ENCODE measurements at places on chromosomes 1 and 21.
A peak's percentile ranks its signal among the peaks of the same experiment; 100 is the strongest.

DNA sequence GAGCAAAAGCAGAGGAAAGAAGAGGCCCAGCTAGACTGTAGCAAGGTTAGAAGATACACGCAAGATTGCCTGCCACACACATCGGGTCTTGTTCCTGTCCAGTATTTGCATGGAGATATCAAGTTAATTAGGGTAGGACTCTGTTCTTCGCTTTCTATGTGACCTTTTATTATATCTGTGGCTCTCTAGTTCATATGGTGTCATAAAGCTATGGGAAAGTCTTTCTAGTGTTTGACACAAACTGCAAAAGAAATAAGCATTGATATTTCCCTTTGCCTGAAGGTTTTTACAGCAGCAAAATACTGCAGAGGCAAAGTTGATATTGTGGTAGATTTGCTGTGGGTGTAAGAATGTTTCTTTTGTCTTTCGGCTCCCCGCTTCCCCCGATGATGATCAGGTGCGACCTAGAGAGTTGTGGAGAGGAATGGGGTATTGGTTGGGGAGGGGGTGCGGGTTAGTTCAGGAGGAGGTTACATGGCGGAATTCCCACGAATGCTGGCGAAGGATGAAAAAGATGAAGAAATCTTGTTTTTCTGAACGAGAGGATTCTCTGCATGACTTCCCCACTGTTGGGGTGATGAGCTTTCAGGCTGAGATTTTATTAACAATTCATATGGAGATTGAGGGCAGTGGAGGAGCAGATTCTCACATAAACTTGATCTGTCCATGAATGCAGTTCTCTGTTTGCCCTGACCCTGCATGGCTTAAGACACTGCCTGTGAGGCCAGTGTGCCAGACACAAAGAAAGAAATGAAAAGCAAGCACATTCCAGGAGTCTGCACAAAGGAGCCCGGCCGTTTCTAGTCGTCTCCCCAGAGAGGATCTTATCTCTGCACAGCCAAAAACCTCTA, 550.2 kb downstream of the USP25 start:
- no peak for DNase-seq

DNA sequence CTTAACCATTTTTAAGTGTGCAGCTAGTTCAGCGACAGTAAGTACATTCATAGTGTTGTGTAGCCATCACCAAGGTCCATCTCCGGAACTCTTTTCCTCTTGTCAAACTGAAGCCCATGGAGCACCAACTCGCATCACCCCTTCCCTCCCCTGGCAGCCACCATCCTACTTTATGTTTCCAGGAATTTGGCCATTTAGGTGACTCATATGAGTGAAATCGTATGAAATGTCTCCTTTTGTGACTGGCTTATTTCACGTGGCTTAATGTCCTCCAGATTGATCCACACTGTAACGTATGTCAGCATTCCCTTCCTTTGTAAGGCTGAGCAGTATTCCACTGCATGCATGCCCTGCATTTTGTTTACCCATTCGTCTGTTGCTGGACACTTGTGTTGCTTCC, 2.5 kb downstream of the COL6A2 start:
- DNase-seq = no peak

DNA sequence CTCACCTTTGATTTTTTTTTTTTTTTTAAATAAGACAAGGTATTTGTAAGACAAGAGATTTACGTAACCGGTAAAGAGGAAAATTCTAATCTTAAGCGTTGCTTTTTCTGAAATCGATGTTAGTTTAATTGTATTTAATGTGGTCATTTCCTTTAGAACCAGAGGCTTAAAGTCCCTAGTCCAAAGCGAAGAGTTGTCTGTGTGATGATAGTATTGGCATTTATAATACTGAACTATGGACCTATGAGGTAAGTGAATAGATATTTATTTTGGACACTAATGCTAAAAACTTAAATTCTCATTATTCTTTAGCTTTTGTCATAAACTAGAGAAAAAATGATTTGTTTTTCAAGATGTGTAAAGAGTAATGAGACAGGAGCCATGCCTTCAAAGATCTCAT, 54.8 kb downstream of the ATF6 start:
- no peak for DNase-seq

DNA sequence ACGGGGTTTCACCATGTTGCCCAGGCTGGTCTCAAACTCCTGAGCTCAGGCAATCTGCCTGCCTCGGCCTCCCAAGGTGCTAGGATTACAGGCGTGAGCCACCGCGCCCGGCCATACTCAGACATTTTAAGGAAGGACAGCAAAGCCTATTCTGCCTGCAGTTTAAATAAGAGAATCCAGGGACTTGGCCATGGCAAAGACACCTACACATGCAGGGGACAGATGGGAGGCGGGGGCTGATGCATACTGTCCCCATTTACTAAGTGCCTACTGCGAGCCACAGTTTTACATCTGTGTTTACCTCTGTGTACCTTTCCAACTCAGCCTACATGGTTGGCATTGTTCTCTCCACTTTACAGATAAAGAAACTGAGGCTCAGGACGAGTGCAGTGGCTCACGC, 25.4 kb downstream of the LDLRAD2 start:
- DNase-seq = no peak

- DNase-seq = no peak
Measured at GRCh38 chr1:77245830-77246229, 26.6 kb upstream of the PIGK start.

DNA sequence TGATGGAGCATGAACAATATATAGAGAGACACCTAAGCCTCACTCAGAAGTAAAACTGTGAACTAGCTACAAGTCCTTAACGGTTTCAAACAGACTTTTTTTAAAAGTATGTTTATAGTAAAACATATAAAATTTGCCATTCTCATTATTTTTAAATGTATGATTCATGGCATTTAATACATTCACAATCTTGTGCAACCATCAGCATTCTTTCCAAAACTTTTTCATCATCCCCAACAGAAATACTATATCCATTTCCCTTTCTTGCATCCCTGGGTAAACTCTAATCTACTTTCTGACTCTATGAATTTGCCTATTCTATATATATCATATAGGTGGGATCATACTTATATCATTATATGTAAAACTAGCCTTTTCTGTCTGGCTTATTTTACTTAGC, 25.5 kb downstream of the EVI5 start:
- no peak for DNase-seq

GRCh38 chr1:201508809-201509208, 1.9 kb upstream of the CSRP1 start:
- no peak for DNase-seq

GRCh38 chr1:33397994-33398393, 32.9 kb downstream of the PHC2 start:
- no peak for DNase-seq

DNA sequence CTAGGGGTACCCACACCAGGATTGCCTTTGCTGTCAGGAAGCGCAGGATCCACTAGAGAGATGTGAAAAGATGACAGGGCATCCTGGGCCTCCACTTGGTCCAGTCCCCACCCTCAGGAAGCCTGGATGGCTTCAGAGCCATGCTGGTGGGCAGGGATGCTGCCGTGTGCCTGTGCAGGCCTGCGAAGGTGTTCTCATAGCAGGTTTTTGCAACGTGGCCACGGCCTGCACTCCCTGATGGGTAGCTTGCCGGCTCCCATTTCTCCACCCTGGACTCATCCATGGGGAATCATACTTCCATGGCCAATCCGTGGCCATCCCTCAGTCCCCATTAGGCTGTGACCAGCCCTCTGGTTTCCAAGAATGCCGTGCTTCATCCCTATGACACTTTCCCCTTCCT, 34.1 kb upstream of the CNTN2 start:
- DNase-seq = no peak

- DNase-seq = no peak
Measured at GRCh38 chr1:207319199-207319598, 2.3 kb upstream of the CD55 start.

- DNase-seq = no peak
Measured at GRCh38 chr1:114314576-114314975, 160.9 kb upstream of the SYT6 start.

DNA sequence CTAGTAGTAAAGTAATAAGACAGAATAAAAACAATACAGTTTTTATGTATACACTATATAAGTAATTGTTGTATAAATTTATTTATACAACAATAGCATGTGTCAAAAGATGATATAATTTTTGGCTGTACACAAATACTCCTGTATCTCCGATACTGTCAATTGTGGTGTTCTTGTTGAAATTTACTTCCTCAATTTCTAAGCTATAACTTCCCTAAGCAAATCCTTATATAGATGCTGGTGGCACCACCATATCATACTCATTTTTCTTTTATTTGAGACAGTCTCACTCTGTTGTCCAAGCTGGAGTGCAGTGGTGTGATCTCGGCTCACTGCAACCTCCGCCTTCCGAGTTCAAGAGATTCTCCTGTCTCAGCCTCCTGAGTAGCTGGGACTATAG, 141.0 kb upstream of the HP1BP3 start:
- no peak for DNase-seq

GRCh38 chr1:1917995-1918900, 831 bp downstream of the TMEM52 start:
- DNase-seq = no peak

GRCh38 chr1:29937356-29937755, 701.0 kb downstream of the PTPRU start:
- DNase-seq = no peak

GRCh38 chr1:84078108-84078841, 65.8 kb upstream of the PRKACB start:
- no peak for DNase-seq

DNA sequence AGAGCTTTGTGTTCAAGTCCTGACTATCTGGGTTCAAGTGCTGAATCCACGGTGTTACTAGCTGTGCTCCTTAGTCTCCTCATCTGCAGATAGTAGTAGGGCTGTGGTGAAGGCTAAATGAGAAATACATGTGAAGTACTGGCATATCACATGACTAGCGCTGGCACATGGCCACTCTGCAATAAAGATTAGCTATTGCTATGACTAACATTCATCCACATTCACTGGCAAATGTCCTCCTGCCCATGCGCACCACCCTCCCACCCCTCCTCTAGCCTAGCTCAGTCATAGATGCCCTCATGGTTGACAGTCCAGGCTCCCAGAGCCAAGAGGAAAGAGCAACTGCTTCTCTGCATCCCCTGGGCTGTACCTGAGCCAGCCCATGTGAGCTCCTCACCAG, 8.5 kb upstream of the COL8A2 start:
- peak; percentile 92 for DNase-seq

GRCh38 chr1:208766832-208767231, 522.6 kb upstream of the PLXNA2 start:
- no peak for DNase-seq

- no peak for DNase-seq
Measured at GRCh38 chr1:58249737-58250586, 296.6 kb downstream of the OMA1 start.

- DNase-seq = no peak
Measured at GRCh38 chr1:210434223-210434622, 105.5 kb downstream of the HHAT start.

DNA sequence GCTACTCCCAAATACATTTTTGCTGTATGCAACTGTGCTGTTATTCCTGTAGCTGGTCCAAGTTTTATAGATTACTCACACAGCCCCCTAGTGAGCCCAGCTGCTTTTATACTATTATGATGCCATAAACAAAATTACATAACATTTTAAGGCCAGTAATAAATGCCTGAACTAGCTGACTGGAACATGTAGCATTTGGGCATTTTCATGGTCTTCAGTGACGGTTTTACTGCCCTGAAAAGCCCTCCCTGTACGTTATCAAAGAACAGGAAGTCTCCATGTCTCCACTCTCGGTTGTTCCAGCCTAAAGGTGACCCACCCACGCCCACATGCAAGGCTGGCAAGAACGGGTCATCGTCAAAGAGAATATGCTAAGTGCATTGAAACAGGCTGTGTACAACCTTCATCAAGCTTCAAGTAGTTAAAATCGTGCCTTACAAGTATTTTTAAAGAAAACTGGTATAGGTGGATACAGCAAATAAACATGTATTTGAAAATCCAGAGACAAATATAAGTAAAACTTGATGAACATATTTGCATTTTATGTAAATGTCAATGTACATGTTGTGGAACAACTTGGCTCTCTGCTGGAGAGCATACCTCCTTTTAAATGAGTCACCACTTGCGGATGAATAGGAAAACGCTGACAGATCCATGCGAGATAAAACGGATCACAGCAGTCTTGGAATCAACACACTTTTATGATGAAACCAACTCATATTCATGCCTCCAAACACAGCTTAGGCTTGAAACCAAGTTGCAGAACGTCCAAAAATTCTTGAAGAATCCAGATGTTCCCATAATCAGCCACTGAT, 520.5 kb downstream of the SMYD3 start:
- DNase-seq = peak; percentile 55

- DNase-seq = no peak
Measured at GRCh38 chr1:1033731-1034438, 14.0 kb downstream of the AGRN start.

DNA sequence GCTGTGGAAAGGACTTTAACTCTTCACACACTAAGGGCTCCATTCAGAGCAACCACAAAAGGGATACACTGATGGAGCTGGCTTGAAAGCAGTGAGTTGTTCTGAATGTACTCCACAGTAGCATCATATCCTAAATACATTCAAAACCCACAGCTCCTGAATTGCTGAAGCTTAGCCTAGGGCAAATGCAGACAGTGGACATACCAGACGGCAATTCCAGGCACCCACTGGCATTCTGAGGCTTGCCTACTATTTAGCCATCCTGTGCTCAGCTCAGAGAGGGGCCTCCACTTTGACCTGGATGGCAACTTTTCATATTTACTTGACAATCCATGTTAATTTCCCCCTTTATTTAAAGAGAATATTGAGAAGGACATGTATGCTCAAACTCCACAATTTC, 303.5 kb downstream of the NTNG1 start:
- no peak for DNase-seq

GRCh38 chr1:201360486-201360885, 17.0 kb downstream of the TNNT2 start:
- no peak for DNase-seq

DNA sequence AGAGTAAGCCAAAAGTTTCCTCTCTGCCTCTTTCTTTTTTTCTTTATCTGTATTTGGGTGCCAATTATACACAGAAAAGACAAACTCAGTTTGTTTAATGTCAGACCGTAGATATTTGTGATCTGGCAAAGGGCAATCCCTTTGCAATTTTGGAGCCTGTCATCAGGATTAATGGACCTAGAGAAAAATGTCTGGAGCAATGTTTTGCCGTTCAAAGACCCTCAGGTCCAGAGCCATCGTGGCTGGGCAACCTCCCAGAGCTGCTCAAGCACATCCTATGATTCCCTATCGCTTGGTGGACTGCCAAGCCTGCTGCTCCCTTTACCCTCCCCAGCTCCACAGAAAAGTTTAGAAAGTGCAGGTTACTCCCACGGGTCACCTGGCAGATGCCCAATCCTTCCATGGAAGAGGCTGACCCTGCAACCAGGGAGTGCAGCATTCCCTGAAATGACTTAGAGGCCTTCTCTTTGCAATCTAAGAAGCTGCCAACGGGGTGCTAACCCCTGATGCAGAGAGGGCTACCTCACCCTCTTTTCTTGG, 112.5 kb upstream of the NGF start:
- peak; percentile 76 for DNase-seq

GRCh38 chr1:243315455-243315854, 59.6 kb downstream of the SDCCAG8 start:
- DNase-seq = no peak

DNA sequence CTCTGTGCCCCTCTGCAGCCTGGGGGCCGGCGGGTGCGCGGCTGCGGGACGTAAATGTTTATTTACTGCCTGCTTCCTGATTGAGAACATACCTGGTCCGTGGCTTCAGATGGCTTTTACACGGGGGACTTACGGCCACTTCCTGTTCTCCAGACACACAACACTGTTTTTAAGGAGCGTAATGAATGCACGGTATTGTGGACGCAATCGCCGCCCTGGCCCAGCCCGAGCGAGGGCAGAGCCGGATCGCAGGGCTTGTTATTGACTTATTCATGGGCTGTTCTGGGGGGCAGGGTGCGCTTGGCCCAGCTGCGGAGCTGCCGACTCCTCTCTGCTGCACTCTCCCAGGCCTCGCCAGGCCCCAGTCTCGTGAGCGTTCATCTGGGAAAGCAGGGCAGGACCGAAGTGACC, 52.8 kb upstream of the ACTRT2 start:
- no peak for DNase-seq

All from RCC 7860 (cell line).